ENCODE measurements at places on chromosomes 11 and 22.

DNA sequence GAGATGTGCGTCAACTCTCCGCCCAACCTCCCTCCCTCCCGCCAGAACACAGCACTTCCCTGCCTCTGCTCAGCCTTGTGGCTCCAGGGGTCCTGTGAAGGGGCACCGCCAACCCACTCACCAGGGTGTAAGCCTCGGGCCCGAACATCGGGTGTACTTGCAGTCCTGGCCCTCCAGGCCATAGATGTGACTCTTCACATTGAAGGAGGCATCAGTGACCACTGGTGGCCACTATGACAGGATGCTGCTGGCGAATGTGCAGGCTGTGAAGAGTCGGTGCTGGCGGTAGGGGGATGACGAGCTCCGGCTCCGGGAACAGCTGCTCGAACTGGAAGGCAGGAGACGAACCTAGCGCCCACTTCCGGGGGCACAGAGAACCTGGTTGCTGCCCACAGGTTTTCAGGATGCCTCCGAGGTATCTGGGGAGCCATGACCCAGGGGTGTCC is 97.4 kb downstream of the MED15 start:
- DNase-seq = no peak

DNA sequence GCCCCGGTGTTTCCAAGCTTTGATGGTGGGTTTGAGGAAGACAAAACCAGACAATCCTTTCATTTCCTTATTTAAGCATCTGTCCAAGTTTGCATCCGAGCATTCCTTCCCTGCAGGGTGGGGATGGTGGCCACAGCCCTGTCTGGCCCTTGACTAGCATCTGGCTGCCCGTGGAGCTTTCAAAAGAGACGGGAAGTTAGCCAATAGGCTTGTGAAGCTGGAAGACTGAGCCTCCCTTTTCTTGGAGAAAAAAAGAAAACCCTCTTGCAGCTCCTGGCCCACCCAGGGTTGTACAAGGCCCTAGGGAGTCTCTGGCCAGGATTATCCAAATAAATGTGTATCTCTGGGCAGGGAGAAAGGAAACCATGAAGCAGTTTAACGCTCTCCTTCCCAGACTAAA is 60.6 kb downstream of the MICAL2 start:
- DNase-seq = no peak

- DNase-seq = no peak
Observed at GRCh38 chr11:117089685-117090084, 8.5 kb downstream of the SIK3 start.

DNA sequence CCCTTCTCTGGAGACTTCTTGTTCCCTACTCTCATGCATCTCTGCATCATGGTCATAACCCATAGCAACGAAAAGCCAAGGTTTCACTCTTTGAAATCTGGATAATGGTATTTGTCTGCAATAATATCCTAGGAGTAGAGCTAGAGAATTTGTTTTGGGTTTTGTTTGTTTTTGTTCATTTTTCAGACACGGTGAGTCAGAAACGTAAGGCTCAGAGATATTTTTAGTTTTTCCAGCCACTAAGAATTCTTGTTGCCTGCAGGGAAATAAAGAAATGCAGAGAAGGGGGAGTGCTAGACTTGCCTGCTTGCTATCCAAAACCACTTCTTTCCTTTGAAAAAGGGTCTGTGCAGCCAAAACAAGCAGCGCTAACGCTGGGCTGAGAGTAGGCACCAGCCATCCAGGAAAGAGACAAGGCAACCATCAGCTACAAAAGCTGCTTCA is 26.0 kb downstream of the POU2AF3 start:
- DNase-seq = no peak

GRCh38 chr22:18064636-18065035 is 13.2 kb upstream of the PEX26 start:
- no peak for DNase-seq

DNA sequence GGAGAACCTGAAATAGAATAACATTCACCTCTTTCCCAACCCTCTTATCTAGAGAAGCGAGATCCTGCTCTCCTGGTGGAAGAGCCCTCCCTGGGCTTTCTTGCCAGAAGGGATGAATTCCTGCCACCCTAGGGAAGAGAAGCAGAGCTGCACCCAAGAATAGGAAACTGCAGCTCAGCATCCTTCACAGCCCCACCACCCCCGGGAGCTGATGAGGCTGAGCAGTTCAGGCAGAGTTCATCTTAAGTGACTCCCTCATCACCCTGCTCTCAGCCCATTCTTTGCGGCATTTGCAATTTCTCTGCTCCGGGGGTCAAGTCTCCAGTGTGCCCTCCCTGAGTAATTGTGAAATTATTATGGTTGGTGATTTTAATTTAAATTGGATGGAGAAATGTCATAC is 514.9 kb downstream of the BUD13 start:
- DNase-seq = no peak

DNA sequence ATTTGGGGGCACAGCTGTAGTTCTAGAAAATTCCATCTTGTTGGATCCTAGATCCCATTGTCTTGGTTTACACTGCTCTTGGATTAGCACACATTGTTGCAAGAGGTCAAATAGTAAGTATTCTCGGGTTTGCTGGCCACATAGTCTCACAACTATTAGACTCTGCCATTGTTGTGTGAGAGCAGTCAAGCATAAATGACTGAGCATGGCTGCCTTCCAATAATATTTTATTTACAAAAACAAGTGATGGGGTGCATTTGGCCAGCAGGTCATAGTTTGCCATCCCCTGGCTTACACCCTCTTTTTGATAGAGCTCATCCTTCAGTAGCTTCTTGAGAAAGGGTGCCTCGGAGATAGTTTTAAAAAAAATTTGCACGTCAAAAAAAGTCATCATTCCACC is 77.9 kb upstream of the ALX4 start:
- DNase-seq = no peak

- no peak for DNase-seq
Observed at GRCh38 chr11:26946257-26946716, 47.6 kb upstream of the FIBIN start.

DNA sequence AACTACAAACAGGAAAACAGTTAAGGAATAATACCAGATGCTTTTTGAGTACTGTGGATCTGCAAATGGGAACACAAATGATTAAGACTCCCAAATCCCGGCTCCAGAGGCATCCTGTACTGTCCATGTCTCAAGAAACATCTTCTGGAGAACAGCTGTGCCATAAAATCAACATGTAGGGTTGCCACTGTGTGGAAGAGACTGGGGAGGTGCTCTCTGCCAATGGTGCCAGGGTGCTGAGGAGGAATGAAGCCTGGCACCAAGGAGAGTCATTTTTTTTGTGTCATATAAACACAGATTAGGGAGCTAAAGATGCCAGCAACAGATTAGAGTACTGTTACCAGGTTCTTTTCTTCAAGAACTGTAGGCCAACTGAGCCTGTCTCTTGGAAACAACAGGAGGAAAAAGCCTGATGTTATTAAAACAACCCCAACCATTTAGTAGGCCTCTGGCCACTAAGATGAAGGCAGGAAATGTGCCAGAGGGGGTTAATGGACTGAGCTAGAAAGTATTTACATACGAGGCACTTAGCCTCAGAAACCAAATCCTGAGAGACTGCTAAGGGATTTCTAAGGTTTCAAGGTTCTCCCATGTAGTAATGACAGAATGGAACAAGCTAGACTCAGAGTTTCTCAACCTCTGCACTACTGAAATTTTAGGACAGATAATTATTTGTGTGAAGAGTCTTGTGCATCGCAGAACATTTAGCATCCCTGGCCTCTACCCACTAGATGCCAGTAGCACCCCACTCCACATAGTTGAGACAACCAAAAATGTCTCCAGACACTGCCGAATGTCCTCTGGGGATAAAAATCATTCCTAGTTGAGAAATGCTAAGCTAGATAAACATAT is 54.6 kb upstream of the CHRM4 start:
- no peak for DNase-seq

GRCh38 chr11:113831314-113831713 is 44.1 kb downstream of the USP28 start:
- DNase-seq = no peak

DNA sequence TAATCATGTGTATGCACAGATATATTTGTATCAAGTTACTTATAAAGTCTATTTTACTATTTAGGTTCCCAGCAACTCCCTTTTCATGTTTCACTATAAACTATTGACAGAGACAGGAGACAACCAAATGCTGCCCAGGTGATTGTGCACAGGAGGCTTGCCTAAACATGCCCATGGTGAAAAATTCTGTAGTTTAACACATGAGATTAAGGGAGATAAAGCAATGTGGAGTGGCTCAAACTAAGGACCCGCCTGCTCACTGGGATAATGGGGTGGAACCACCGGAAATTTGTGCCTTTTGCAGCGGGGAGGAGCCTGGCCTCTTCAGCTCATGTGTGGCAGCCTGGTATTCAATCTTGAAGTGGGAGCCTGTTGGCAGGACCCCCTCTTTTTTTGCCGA is 459.5 kb upstream of the CNTN5 start:
- no peak for DNase-seq

DNA sequence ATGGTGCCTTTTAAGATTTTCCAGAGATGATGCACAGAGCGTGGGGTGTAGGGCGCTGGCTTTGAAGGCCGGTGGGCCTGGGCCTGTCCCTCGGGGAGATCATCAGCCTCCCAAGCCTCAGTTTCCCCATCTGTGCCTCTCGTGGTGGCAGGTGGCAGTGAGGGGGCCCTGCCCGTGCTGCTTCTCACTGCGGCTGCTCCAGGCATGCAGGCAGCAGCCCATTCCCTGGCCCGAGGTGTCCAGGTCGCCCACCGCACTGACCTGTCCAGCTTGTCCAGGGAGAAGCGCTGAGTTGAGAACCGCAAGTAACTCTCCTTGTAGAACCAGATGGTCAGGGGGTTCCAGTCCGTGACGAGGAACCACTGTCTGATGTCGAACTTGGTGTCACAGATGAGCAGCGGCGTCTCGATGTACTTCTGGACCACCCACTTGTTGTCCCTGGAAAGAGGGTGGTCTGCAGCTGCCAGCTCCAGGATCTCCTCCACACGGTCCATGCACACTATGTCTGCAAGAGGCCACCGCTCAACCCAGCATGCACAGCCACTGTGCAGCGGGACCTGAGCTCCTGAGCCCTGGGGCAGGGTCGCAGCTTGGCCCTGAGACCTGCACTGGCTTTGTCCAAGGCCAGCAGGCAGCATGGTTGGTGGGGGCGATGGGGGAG is 20.5 kb upstream of the IL17REL start:
- no peak for DNase-seq

GRCh38 chr11:69657911-69658625 is 17.1 kb downstream of the LTO1 start:
- DNase-seq = no peak
